ENCODE measurements at places on chromosomes 12 and 14.

GRCh38 chr14:21528381-21529348 lies 2.5 kb upstream of the SALL2 start:
- no peak for DNase-seq

DNA sequence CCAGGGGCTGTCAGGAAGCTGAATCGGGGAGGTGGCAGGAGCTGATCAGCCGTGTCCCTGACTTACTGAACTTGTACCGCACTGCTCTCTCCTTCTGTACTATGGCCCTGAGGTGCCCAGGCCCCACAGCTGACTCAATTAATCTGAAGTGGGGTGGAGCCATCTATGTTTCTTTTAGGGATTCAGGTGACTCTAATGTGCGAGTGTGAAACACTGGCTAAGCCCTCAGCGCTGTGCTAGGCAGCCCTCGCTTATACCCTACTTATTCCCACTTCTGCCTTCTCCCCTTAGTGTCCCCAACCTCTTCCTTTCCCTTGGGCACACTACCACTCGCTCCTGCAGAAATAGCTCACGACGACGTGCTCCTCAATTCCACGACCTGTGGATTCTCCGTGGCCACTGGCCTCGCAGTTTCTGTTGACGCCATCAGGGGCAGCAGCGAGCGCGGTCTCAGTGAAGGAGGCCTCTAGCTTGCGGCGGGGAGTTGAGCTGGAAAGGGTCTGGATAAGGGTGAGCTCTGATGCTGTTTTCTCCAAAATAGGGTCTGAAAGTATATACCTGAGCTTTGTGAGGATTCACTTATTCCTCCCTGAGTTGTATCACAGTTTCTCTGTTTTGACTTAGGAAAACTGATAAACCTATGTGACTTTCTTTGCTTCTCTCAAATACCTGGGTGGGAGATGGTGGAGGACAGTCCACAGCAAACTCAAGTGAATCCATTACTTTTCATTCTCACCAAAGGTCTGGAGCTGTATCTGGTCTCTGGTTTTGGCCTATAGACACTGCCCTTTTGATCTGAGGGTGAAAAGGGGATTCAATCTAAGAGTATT lies 167.6 kb downstream of the SLC41A2 start:
- DNase-seq = peak; percentile 8

- DNase-seq = no peak
Observed at GRCh38 chr12:88658009-88658408, 77.7 kb upstream of the KITLG start.

DNA sequence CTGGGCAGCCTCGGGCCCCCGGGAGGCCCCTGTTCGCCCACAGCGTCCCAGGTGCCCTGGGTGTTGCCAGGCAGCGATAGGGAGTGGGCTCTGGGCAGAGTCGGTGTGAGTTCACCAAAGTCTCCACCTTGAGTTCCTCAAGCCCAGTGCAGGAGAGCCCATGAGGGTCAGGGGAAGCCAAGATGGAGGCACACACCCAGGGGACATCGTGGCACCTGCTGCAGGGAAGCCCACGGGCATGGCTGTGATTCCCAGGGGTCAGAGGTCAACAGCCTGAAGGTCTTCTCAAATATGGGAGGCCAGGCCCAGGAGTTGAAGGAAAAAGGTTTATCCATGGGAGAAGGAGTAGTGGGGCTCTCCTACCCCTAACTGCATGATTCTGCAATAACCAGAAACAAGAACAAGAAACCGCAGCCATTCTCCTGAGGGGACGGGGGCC lies 148.8 kb downstream of the ADGRD1 start:
- no peak for DNase-seq

GRCh38 chr14:35254736-35255135 lies 37.4 kb upstream of the PSMA6 start:
- DNase-seq = no peak

DNA sequence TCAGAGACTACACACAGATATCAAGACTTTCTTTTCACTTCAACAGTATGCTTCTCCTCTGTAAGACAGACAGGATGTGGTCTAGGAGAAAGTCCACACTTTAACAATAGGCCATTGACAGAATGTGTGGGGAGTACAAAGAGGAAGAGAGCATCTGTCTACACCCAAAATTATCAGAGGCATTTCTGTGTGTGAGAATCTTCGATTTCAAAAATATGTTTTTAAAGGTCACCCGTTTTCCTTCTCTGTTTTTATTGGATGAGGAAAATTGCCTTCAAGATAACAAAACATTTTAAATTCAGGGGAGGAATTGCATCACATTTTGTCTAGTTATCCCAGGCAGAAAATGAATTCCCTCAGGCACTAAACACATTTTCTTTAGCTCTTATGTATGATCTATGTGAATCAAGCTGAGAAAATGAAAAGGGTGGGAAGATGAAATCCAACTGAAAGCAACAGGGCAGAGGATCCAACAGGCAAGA lies 16.4 kb downstream of the NAV3 start:
- no peak for DNase-seq

- DNase-seq = no peak
Observed at GRCh38 chr14:77590845-77591485, 25.5 kb downstream of the SPTLC2 start.

GRCh38 chr12:60231303-60231702 lies 635.5 kb downstream of the SLC16A7 start:
- DNase-seq = no peak

GRCh38 chr14:56812364-56813141 lies 2.3 kb upstream of the OTX2 start:
- DNase-seq = no peak

DNA sequence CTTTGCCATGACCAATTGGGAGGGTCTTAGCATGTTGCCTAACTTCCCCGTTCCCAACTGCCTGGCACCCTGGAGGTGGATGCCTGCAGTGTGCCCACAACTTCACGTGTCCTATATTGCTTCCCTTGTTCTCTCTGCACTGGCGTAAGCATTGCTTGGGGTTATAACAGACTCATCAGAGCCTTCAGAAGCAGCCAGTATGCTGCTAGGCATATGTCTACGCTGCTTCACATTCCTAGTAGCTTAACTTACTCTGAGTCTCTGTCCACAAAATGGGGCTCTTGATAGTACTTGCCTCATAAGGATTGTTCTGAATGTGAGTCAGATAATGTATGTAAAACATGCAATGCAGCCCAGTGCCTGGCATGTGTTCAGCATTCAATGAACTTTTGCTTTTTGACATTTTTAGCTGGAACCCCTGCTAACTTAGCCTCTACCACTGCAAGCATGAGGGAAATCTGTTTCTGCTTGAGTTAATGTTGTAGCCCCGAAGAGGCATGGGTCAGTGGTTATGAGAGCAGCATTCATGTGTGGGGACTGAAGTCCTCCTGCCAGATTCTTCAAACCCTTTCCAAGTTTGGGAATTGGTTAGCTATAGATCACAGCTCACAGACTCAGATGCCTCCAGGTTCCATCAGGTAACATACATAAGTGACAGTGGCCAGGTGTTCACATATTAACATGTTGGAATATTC lies 2.8 kb downstream of the SLC5A8 start:
- DNase-seq = no peak
